ENCODE measurements at places on chromosomes 3 and 15.

- no peak for DNase-seq
Measured at GRCh38 chr3:18438586-18438985, 13.4 kb upstream of the SATB1 start.

DNA sequence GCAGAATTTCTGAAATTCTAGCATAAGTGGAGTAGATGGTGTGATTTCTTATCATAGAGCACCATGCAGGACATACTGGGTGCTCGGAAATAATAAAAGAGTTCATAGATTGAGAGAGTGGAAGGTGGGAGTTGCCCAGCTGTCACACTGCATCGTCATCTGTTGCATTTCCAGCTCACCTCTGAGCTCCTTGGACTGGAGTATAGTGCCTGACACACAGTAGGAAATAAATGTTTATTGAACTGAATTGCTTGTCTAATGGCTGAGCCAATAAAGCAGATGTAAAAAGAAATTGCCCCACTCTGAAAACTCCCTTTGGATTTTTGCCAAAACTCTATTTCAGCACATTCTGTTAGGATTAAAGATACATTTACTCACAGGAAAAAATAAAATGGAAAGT lies 108.9 kb upstream of the UBE2E1 start:
- no peak for DNase-seq

GRCh38 chr3:144754076-144754783 lies 782.6 kb downstream of the DIPK2A start:
- DNase-seq: no peak

- DNase-seq: peak; percentile 81
Measured at GRCh38 chr3:47164007-47164881, at the start of gene SETD2. TSS of gene SETD2 (minus strand) at chr3:47164113. CDS start at chr3:47163924, 189 bp downstream.

GRCh38 chr3:40620151-40620550 lies 95.4 kb downstream of the ZNF621 start:
- no peak for DNase-seq

DNA sequence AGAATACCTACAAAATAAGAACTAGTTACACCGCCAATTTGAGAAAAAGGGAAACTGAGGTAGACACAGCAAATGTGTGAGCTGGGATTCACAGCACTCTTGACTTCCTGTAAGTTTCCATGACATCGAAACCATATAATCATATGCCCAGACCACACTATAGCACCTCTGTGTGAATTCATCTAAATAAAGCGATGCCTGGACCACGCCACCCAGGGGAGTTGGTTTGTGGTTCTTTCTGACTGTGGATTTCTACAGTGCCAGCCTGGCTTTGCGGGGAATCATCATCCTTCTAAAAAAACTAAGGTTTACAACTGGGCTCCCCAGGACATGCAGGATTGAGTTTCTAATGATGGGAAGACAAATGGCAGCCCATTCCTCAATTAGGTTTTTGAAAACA lies 23.5 kb upstream of the CA12 start:
- no peak for DNase-seq

DNA sequence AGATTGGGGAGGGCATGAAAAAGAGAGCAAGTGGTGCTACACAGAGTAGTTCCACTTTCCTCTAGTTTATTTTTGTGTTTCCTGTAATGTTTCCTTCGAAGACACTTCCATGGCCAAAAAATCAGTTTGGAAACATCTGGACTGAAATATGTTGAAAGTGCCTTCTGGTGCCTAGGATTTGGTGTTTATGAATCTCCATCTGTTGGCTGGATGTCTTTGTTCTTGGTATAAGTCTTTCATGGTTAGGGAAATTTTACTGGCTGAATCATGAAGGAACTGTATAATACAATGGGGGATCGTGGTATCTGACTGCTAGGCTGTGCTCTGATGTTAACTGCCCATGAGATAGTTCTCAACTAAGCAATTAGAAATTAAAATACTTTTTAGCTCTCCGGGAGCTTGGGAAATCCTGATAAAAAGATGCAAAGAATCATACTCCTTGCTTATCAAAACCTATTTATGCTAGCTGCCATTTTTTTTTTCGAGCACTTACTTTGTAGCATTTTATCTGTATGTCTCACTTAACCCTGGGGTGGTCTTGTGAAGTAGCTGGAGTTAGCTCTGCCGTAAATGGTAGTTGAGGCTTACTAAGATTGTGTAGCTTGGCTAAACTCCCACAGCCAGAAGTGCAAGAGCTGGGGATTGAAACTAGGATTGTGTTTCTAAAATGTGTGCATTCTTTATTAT lies 21.9 kb downstream of the AKAP13 start:
- no peak for DNase-seq

- DNase-seq: no peak
Measured at GRCh38 chr3:122268257-122269024, 56.6 kb upstream of the CSTA start.

DNA sequence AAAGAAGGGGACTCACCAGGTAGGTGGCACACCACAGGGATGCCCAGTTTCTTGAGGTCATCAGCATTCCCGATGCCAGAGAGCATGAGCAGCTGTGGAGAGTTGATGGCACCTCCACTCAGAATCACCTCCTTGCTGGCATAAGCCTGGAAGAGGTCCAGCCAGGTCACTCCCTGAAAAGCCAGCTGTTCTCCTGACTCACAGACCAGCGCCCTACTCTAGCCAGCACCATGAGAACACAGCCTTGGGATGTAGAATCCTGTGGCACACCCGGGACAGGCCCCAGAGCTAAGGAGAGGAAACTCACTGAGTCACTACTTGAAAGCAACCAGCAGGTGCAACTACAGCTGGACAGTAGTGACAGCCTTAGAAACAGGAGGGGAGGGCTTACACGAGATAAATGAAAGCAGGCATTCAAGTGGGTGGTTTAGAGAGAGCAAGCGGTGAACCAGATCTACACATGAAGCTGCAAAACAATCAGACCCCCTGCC lies 24.5 kb downstream of the CHDH start:
- DNase-seq: no peak

DNA sequence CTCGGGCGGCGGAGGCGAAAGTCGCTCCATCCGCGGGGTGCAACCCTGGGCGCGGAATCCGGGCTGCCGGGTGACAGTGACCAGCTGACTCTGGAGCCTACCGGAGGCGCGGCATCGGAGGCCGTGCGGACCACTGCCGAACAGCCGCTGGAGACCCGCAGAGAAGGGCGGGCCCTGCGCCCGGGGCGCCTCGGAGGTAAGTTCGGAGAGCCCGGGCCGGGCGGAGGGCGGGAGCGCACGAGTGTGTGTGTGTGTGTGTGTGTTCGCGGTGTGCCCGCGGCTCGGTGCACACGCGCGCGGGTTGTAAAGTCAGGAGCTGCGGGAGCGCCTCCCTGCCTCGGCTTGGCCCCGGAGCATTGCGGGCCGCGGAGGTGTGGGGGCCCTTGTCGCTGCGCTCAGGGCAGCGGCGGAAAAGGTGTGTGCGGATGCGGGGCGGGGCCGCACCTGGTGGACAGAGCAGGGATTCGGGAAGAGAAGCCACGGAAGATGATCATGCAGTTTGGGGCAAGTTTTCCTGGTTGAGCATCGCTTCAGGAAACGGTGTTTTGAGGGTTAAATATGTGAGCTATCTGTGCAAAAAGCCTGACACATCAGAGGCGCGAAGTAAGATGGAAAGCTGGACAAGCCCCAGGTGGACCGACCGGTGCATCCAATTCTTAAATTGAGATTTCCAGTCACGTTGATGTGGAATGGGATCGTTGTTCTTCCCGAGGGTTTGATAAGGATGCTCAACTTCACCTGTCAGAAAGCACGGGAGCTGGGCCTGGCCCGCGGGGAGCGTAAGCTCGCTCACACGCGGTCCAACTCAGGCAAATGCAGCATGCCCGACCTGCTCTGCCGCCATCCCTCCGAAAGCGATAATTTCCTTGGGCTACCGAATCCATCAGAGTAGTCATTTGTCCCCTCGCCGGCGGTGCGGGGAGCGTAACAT lies 474 bp downstream of the MINAR1 start:
- no peak for DNase-seq

DNA sequence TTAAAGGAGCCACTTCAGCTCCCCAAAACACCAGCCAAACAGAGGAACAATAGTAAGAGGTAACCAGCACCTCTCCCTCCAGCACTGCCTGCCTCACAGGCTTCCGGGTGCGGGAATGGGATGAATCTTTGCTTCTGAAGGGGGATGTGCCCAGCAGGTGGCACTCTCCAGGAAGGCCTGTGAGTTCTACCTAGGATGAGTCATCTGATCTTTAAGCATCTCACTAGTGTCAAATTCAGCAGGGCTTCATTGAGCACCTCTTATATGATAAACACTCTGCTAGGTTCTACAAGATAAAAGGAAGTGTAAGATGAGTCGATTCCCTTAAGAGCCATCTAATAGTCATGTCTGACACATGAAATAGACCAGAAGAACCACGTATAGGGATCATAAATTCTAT lies 237.4 kb upstream of the UMPS start:
- no peak for DNase-seq

- no peak for DNase-seq
Measured at GRCh38 chr3:16260046-16260445, 4.7 kb downstream of the DPH3 start.

- no peak for DNase-seq
Measured at GRCh38 chr3:78337801-78338211, 1297.9 kb downstream of the ROBO2 start.

DNA sequence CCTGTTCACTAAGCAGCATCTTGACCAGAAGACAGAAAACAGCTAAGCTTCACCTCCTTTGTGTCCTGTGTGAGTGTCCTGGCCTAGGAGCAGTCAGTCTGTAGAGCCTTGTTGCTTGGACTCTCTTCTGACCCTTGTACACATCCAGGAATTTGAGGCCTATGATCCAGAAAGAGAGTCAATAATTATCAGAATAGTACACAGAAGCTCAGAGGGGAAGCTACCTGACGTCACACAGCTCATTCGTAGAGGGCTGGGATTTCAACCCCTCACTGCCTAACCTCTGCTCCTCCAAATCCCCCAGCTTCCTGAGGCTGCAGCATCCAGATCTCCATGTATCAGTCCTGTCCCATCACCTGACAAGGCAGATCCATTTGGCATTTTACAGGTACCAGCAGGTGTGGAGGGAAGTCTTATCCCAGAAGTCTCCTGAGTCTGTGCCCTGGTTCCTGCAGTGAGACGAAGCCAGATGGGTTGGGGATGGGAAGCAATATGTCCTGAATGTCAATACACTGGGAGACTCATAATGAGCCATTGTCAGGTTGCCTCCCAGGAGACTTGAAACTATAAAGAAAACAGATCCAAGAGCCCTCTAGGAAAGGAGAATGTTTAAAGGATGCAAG lies 203.1 kb downstream of the MINAR1 start:
- no peak for DNase-seq

- DNase-seq: no peak
Measured at GRCh38 chr3:48130321-48130904, 57.8 kb downstream of the CDC25A start.
